Activated T-helper 1 cell treated with anti-CD3 and anti-CD28 coated beads, Interleukin-12 subunit alpha, Interleukin-12 subunit beta, Interleukin-2, Interleukin-4 antibody, amounts not matched to agents 30 ng/mL and 10 ng/mL and 1 ng/mL, durations not matched to agents 14 hours and 24 hours and 36 hours (primary cell): ENCODE measurements at places on chromosomes 1 and 21. TPM values are rescaled to one million over a fixed set of nuclear protein-coding genes. Genes with fewer than 3 reads are reported as not detected.

DNA sequence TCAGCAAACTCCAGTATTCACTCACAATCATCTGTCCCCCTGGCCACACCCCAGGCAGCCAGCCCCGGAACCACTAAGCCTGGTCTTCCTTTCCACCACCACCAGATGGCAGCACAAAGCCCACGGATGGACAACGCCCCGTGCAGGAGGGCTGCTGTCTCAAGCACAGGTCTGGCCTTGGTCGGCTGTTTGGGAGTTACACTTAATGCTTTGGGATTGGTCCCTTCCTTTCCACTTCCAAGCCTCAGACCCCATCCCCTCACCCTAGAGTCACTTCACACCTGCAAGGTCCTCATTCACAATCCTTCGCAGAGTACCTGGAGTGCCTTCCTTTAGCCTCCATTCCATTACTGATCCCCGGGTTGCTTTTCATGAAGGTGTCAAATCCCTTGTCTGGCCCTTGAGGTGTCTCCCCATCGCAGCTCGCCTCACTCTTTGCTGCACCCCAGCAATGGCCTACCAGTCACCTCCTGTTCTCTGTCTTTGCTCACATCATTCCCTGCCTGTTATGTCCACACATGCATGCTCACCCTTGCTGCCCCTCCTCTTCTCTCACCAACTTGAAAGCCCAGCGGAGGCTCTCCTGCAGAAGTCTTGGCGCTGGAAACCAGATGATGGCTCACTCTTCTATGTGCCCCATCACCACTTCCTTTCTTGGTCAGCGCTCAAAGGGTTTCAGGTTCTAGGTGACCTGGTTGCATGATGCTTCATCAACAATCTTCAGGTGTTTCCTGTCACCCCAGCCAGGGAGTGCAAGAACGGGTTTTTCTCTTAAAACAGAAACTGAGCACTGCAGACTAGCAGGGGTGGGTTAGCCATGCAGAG, 24.9 kb upstream of the KCNA2 start:
- DNase-seq, result peak; percentile 84

DNA sequence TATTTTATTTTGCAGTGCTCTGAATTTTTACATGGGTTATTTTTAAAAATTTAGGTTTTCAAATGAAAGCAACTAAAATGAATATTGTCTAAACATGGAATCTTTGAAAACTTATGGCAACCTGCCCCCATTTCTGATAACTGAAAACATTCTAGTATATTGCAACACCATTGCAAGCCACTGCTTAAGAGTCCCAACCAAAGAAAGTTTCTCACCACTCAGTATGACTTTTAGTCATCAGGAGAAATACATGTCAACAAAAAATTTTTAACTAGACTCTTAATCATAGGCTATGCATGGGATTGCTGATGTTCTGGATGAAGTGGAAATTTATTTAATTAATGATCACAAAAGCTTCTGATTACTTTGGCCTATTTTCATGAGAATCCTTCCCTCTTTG, 112.1 kb downstream of the TNFSF18 start:
- DNase-seq, result no peak

- no peak for DNase-seq
These were observed 486 bp upstream of the GJB3 start for GRCh38 chr1:34780528-34780927.

GRCh38 chr1:152141971-152142584, 16.9 kb downstream of the RPTN start:
- no peak for DNase-seq

- no peak for DNase-seq
These were observed 77.4 kb upstream of the SLC2A1 start for GRCh38 chr1:43035821-43036741.

- DNase-seq, result no peak
These were observed 3.1 kb upstream of the MROH9 start for GRCh38 chr1:170932236-170932635.

DNA sequence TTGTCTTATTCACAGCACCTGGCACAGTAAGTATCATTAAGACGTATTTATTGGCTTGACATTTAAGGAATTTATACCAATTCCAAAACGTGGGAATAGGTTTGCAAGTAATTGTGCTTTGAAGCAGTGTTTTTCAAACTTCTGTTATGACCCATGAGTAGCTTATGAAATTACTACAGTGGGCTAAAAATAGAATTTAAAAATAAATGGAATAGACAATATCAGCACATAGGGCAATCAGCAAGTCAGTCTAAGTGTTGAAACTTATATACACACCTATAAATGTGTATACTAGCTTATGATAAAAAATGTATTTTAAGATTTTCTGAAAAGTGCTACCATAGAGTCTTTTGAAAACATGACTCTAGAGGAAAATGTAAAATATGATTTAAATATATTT, 116.6 kb downstream of the LMX1A start:
- DNase-seq, result no peak

DNA sequence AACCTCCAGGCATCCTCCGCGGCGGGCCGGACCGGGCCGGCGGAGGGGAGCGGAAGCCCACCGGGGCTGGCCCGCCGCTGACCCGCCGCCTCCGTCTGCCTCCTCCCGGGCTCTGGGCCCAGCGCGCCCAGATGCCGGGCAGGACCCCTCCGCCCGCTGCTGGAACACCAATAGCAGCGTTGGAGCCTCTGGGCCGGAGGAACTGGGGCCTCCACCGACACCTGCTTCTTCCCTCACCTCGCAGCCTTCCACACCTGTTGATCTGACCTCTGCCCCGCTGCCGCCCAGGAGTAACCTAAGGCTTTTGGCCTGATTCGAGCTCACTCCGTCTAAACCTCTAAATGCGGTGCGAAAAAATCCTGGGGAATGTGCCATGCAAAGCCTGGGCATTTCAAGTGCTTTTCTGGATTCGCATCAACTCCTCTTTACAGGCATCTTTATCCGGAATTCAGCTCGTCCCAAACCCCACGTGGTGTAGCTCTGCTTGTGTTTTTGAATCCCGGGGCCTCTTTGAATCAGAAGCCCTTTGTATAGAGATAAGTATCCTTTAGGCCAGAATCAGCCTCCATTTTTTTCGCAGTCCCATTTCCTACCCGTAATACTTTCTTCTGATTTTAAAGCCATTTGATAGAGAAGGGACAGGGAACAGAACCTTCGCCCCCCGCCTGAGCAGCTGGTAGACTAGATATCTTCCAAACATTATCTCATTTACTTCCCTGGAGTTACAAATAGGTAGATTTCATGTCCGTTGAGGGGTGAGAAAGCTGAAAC, 680 bp upstream of the CNN3 start:
- no peak for DNase-seq

DNA sequence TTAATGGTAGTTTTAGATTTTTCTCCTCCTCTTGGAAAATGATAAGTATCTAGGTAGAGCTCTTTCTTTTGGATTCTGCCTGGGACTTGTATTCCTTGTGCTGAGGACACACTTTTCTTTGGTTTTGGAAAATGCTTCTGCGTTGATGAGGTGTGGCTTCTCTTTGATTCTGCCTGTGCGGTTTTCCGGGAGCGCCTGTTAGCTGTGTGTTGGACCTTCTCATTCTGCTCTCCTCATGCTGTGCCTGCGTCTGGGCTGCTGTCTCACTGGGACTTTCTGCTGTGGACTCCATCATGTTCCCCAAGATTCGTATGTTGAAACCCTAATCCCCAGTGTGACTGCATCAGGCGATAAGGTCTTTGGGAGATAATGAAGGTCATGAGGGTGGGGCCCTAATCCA, 21.0 kb downstream of the C1orf174 start:
- DNase-seq, result no peak

- no peak for DNase-seq
These were observed 63.2 kb downstream of the SRSF11 start for GRCh38 chr1:70284366-70284765.

GRCh38 chr1:54499097-54499359, 49.0 kb upstream of the ACOT11 start:
- no peak for DNase-seq

HSD11B1 gene
- 15.9 and 17.9 TPM in 2 replicates for total RNA-seq

CAMK1G gene
- 0.07 and 0.62 TPM in 2 replicates for total RNA-seq

PCP4L1 gene
- total RNA-seq, result 0.20 TPM in 1 of 2 replicates, not detected in the other

OR10Z1 gene
- not detected in 2 replicates for total RNA-seq

THEM4 gene
- 24.7 and 27.5 TPM in 2 replicates for total RNA-seq
